ENCODE measurements at places on chromosomes 16 and 17.
A peak's percentile ranks its signal among the peaks of the same experiment; 100 is the strongest.

- no peaks in the 10 kb centered on the region for H3K36me3 ChIP-seq
- H3K4me1 ChIP-seq: no peaks in the 10 kb centered on the region
- H3K27ac ChIP-seq: no peak overlapping the region
- no peak for DNase-seq
- no peak overlapping the region for H3K4me3 ChIP-seq
These were observed 84.4 kb upstream of the CCL1 start for GRCh38 chr17:34447406-34447805.

DNA sequence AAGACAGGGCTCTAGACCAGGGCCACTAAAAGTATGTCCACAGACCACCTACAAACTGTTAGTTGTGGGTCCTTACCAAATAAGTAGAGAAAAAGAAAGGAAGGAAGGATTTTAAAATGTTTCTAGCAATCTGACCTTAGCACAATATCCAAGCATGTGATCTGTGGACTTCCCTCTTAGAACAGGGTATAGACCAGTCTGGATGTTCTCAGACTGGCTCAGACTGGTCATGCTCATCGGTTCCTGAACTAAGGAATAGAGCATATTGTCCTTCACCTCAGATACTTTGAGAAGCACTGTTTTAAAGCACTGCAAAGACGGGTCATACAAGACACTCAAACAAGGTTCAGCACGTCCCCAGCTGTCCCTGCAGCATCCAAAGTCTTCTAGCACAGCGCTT lies 25.8 kb downstream of the CUEDC1 start:
- no peaks in the 10 kb centered on the region for H3K27me3 ChIP-seq
- DNase-seq: no peak
- no peak overlapping the region for H3K4me3 ChIP-seq
- H3K27ac ChIP-seq: no peak overlapping the region
- H3K4me1 ChIP-seq: peaks cover 38% of the 10 kb centered on the region

DNA sequence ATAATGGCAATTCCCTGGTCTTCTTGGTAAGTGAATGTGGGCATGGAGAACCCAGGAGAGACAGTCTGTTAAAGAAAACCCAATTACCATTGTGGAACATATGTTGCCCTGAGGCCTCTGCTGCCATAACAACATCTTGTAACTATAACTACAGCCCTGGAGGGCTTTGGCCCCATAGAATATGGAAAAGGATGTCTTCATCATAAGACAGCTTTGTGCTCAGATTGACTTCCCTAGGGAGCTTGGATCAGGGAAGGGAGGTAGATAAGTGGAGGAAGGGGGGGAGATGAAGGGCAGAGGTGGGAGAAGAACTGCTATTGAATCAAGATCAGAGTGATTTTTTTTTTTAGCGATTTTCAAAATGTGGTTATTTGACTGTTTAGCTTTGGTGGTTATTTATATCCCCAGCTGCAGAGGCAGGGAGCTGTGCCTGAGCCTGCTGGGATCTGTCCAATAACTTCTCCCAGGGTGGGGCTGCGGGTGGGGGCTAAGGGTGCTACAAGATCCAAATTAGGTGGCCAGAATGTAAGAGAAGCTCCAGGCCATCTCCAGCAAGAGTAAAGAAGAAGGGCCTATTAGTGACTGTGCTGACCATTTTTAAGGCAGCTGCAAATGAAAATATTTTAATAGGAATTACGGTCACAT lies 5.3 kb upstream of the KAT7 start:
- peaks cover 15% of the 10 kb centered on the region for H3K4me1 ChIP-seq
- H3K27ac ChIP-seq: no peak overlapping the region
- peak; percentile 16 for DNase-seq
- H3K4me3 ChIP-seq: no peak overlapping the region

GRCh38 chr16:31006086-31006385 lies 4.4 kb downstream of the STX1B start:
- H3K27me3 ChIP-seq: peaks cover 26% of the 10 kb centered on the region
- H3K4me3 ChIP-seq: no peak overlapping the region
- H3K36me3 ChIP-seq: no peaks in the 10 kb centered on the region
- H3K4me1 ChIP-seq: no peaks in the 10 kb centered on the region

DNA sequence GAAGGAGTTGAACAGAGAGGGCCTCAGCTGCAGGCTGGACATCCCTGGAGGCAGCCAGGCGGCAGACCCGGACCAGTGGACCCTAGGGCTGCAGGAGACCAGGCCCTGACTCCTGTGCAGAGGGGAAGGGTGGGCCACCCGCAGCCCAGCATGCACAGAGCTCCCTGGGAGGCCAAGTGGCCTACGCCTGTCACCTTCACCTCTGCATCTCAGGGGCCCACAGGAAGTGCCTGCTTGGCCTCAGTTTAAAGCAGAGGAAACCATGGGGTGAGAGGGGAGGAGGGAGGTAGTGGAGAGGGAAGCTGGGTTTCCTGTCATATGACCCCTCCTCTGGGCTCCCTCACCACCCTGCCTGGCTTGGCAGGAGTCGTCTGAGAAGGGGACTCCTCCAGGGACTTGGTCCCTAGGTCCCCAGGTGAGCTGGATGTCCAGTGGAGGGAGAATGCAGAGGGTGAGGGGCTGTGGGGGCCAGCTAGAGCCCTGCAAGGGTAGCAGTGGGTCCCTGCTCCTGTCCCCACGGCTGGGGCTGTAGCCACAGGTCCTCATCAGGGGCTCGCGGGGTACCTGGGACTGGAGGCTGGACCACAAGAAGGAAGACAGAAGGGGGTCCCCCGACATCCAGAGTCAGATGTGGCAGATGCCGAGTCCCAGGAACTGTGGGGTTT lies at the start of gene TMC8:
TSS of gene TMC8 (plus strand) at position 335 of the 665 bp plus-strand sequence. CDS start 818 bp downstream, outside the sequence.
- H3K36me3 ChIP-seq: no peaks in the 10 kb centered on the region
- peak within 1 kb of the TSS; percentile 93 for H3K27ac ChIP-seq
- peaks cover 30% of the 10 kb centered on the region for H3K4me1 ChIP-seq
- peak within 1 kb of the TSS; percentile 94 for H3K4me3 ChIP-seq

- DNase-seq: peak; percentile 54
- H3K4me1 ChIP-seq: no peaks in the 10 kb centered on the region
- H3K27ac ChIP-seq: no peak overlapping the region
- peaks cover 55% of the 10 kb centered on the region for H3K27me3 ChIP-seq
- no peak overlapping the region for H3K4me3 ChIP-seq
These were observed 7.5 kb downstream of the EPOP start for GRCh38 chr17:38667099-38667786.

GRCh38 chr16:85571563-85571812 lies 41.6 kb upstream of the GSE1 start:
- peaks cover 63% of the 10 kb centered on the region for H3K4me1 ChIP-seq
- H3K27ac ChIP-seq: peak overlapping the region; percentile 63
- H3K4me3 ChIP-seq: no peak overlapping the region
- no peaks in the 10 kb centered on the region for H3K36me3 ChIP-seq
- no peaks in the 10 kb centered on the region for H3K27me3 ChIP-seq
- no peak for DNase-seq

DNA sequence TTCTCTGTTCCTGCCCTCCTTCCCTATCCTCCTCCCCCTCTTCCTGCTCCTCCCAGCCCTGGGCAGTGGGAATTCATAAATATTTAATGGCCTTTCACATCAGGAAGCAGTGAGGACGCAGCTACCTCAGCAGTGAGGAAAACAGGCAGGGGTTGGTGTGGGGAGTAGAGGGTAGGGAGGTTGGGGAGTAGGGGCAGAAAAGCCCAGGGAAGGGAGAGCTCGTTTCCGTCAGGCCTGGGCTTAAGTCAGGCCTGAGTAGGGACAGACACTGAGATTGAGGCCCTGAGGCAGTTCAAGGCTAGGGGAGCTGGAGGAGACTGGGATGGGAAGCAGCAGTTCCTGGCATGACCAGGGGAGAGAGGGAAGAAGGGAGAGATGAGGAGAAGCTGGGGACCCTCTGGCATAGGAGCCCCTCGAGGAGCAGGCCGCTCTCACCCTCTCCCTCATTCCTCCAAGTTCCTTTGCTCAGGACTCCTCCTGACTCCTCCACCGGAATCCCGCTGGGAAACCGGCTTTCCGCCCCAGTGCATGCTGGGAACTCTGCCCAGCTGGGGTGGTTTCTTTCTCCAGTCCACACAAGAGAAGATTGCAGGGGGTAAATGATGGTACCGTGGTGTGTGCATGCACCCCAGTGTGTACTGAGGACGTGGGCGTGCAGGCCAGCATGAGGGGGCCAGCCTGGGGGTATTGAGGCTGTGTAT lies 6.2 kb downstream of the SAMD14 start:
- H3K4me1 ChIP-seq: peaks cover 2% of the 10 kb centered on the region
- peak overlapping the region; percentile 28 for H3K27ac ChIP-seq
- H3K27me3 ChIP-seq: no peaks in the 10 kb centered on the region
- DNase-seq: peak; percentile 68
